ENCODE measurements at places on chromosomes 13 and 19.

GRCh38 chr13:43265028-43265427, 241.6 kb downstream of the DNAJC15 start:
- no peak for DNase-seq

GRCh38 chr13:32538143-32538620, 413 bp downstream of the N4BP2L2 start:
- DNase-seq: peak; percentile 22

- no peak for DNase-seq
These were observed 1694.8 kb upstream of the PCDH20 start for GRCh38 chr13:63110466-63110865.

GRCh38 chr19:51372021-51372648, 319 bp downstream of the NKG7 start:
- no peak for DNase-seq

GRCh38 chr13:50378509-50379044, 363.3 kb downstream of the KCNRG start:
- no peak for DNase-seq

GRCh38 chr13:77497835-77498234, 37.7 kb upstream of the SCEL start:
- no peak for DNase-seq

GRCh38 chr19:51359294-51359693, 6.9 kb downstream of the ETFB start:
- DNase-seq: peak; percentile 80

- no peak for DNase-seq
These were observed 23.4 kb downstream of the CNFN start for GRCh38 chr19:42366673-42367072.

DNA sequence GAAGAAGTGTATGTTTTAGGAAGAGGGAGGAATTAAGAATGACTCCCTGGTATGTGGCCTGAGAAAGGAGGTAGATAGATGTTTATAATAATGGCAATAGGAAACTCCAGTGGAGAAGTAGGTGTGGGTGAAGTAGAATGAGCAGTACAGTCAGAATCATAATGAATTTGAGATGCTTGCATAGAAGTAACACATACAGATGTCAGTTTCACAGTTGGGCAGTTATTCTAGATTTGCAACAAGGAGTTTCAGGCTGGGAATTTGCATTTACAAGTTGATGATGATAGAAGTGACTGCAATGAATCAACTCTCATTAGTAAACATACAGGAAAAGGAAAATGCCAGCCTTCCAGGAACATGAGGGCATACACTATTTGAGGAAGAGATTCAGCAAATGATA, 149.0 kb downstream of the SLITRK1 start:
- no peak for DNase-seq

GRCh38 chr13:80082396-80083080, 258.4 kb downstream of the SPRY2 start:
- DNase-seq: no peak

- no peak for DNase-seq
These were observed 632.6 kb upstream of the ARGLU1 start for GRCh38 chr13:107200491-107200890.

- DNase-seq: no peak
These were observed 200 bp downstream of the MLLT1 start for GRCh38 chr19:6279620-6279930.

DNA sequence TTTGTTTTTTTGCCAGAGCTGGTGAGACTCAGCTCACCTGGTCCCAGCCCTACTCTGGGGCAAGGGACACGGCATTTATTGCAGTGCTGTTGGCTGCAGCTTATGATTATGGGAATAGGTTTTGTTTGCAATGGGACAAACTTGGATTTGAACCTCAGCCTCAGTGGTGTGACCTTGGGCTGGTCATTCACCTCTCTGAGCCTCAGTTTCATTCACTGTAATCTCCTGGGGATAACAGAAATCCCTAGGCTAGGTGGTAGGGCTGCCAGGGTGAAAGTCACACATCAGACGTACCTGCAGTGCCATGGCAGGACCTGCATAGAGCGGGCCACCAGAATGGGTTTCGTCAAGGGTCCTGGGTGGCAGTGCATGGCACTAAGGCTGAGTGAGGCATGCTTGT, 73.7 kb upstream of the MEDAG start:
- DNase-seq: no peak

DNA sequence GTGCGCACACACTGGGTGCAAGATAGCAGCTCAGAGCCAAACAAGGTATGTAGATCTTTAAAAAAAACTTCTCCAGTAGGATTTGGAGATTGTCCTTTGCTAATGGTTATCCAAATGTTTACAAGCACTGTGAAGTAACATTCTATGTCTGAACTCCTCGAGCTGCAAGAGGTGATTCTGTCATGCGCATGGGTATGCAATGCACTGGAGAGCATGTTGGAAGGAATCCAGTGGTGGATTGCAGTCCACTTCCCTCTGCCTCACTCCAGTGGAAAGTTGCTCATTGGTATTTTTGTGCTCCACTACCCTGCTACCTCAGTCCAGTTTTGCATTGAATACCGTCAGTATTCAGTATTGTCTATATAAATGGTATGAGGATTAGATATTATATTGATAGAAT, 132.1 kb downstream of the ATP8A2 start:
- no peak for DNase-seq
